ENCODE measurements at places on chromosomes 5 and 9.

GRCh38 chr9:107637421-107638420, 148.2 kb upstream of the KLF4 start:
- DNase-seq = no peak

- DNase-seq = no peak
Observed at GRCh38 chr5:76952795-76953536, at the start of gene CRHBP. Gene CRHBP (plus strand): TSS chr5:76953045. CDS start chr5:76953135, 90 bp downstream.

DNA sequence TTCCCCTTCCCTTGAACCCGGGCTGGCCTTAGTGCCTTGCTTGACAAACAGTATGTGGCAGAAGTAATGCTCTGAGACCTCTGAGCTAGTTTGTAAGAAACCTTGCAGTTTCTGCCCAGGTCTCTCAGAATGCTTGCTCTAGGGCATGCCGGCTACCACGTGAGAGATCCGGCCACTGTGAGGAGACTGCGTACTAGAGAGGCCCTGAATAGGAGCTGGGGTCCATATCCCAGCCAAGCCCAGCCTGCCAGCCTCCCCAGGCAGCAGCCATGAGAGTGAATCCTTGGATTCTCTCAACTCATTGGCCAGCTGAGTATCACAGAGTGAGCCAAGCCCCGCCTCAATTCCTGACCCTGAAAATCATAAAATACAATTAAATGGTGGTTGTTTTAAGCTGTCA, 16.0 kb upstream of the COL15A1 start:
- DNase-seq = no peak

- no peak for DNase-seq
Observed at GRCh38 chr9:129596541-129597331, 24.2 kb downstream of the C9orf50 start.

DNA sequence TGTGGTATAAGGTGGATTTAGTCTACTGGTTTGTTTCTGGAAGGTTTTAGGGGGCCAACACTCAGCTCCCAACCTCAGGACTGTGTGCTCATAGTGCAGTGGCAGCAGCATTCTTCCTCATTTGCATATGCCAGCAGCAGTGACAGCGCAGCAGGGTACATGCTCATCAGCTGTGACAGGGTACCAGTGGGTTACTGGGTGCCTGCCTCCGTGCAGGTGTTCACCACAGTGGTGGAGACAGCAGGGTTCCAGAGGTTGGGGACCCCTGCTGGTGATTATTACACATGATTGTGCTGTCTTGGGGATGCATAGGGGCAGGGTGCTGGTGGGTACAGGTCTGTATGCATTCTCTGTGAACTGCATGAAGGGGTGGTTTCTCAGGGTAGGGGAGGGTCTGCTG, 45.5 kb upstream of the IFNE start:
- DNase-seq = no peak

DNA sequence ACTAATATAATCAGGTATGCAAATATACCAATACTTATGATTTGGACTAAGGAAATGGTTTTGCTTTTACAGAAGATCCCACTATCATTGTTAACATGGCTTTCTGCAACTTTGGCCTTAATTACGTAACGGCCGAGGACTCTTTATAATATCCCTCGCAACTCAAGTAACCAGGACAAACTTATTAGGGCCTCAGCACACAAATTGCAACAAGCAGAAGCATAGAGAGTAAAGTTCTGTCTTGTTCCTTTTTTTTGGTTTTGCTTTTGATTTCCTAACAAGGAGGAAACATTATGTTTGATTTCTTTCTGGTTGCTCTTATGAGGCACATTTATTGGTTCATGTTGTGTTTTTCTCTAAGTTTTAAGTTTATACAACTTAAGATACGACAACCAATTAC, 60.4 kb downstream of the RORB start:
- no peak for DNase-seq

DNA sequence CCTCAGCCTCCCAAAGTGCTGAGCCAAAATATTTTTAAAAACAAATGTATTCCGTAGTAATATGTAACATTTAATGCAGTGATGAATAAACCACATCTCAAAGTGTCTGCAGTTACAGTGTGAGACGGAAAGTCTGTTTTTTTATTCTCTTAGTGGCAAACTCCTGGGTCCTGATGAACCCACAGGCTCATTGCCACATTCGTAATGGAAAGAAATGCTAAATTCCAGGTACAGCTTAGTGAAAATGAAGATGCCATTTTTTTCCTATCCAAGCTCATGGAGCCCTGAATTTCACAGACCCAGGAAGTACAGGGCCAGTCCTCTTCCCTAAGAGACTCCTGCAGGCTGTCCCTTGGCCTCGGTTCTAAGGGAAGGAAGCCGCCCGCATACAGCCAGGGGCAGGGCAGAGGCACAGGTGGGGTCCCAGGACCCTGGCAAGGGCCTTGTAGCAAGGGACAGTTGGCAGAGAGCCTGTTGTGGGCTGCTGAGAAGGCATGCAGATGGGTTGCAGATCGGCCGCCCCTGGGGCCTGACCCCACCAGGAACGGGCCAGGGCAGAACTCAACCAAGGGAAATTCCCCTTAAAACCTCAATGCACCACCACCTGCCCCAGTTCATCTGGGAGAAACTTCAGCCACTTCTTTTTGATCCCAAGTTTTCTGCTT, 36.2 kb downstream of the IPPK start:
- DNase-seq = peak; percentile 22

DNA sequence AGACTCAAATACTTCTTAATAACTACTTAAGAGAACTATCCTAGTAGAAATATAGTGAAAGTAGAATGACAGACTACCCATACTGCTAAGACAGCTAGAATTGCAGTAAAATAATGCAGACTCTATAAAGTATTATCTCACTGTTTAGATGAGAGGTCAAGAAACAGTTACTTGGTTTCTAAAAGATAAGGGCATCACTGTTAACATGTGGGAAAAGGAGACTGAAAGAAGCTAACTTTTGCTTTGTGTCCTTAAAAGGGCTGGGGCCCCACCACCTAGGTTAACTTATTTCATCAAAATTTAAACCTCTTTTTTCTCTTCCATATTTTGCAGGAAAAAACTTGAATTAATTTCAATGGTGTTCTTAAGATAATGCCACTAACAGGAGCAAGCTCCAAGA, 204.3 kb downstream of the CNTLN start:
- no peak for DNase-seq

DNA sequence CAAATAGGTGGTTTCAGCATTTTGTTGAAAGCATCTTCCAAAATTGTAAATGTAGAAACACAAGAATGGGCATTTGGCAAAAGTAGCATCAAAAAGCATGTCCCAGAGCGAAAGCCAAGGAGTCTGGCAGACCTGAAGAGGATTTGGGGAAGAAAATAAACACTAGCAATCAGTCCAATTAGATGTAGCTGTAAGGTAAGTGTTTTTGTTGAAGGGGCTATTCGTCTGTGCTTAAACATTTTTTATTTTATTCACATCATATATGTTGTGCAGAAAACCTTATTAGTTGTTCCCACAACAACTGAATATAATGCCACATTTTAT, 954.1 kb upstream of the COX7C start:
- no peak for DNase-seq

DNA sequence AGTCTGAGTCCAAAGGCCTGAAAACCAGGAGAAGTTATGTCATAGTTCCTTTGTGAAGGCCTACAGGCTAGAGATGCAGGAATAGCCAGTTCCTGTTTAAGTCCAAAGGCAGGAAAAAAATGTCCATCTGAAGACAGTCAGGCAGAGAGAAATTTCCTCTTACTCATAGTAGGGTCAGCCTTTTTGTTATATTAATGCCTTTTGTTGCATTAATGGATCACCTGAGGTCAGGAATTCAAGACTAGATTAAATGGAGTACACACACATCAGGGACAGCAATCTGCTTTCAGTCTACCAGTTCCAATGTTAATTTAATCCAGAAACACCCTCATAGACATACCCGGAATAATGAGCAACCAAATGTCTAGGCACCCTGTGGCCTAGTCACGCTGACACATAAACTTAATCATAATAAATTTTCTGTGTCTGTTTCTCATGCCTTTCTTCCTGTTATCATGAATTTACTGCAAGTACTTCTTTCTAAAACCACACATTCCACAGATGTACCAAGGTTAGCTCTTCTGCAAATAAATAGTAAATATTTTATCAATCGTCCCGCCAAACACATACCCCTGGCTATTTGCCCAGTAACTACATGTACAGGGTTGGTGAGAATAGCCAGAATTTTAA, 703.9 kb downstream of the EFNA5 start:
- no peak for DNase-seq

DNA sequence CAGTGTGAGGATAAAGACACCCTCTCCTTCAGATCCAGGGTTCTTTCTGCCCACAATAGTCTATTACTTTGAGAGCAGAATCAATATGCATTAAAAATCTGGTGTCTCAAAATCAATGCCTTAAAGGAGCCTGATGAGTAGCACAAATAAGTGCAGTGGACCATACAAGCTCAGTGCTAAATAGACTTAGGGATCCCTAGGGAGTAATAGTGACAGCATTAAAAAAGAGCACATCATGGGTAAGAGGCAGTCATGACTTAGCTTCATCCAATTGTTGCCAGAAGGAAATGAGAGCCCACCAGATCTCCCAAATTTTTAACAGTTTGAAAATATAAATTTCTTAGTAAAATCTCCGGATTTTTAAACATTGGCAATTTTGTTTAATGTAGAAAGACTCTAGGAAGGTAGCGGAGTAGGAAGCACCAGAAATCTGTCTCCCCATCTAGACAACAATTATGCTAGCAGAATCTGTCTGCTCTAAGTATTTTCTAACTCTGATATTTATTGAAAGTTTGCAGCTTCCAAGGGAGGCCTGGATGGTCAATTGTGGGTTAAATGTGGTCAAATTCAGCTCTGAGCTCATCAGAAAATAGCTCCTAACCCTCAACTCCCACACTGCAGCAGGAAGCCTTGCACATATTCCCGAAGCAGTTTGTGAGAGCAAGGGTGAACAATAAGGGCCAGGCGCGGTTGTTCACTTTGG, 443.9 kb downstream of the TLE1 start:
- DNase-seq = no peak

GRCh38 chr5:154218786-154219185, 28.3 kb downstream of the GALNT10 start:
- no peak for DNase-seq

DNA sequence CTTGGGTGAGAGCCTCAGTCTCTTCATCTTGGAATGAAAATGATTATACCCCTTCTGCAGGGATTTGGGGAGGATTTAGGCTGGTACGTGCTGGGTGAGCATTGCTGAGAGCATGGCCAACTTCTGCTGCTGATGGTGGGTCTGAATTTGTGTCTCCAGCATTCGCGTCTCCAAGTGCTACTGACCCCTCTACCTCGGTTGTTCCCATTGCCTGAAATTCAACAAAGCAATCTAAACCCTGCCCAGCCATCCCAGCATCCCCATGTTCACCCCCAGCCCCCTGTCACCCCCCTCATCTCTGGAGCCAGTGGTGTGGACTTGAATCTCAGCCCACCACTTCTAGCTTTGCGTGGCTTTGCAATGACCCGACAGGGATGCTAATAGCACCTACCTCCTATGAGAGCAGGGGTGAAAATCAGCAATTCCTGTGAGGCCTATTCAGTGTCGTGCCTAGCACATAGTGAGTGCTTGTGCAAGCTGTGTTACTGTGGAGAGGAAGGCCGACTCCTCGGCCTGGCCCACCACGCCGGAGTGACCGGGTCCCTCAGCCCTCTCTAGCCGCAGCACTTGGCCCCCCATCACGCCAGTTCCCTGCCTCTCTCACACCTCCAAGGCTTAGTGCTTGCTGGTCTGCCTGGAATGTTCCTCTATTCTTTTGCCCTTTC, 43.4 kb upstream of the SH3PXD2B start:
- peak; percentile 33 for DNase-seq

- DNase-seq = no peak
Observed at GRCh38 chr9:77175151-77175550, 2.2 kb upstream of the VPS13A start.

- DNase-seq = no peak
Observed at GRCh38 chr5:62342476-62342837, 36.5 kb downstream of the KIF2A start.

GRCh38 chr5:179827680-179828079, 7.0 kb downstream of the SQSTM1 start:
- DNase-seq = peak; percentile 79

DNA sequence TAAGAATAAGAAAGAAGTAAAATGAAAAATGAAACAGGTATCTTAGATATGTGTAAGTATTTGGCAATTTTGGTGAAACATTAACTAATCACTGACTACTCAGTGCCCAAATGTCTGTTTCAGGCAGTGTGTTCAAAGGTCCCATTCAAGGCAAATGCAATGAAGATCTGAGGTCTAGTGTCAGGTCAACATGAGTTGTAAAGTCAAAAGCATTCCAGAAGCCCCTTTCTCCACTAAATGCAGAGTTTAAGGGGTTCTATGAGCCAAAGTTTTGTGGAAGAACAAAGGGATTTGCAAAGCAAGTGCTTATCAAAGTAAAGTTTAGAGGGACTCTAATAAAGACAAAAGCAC, 71.0 kb upstream of the GPBP1 start:
- DNase-seq = no peak

GRCh38 chr9:99336005-99336404, 113.9 kb downstream of the SEC61B start:
- no peak for DNase-seq

DNA sequence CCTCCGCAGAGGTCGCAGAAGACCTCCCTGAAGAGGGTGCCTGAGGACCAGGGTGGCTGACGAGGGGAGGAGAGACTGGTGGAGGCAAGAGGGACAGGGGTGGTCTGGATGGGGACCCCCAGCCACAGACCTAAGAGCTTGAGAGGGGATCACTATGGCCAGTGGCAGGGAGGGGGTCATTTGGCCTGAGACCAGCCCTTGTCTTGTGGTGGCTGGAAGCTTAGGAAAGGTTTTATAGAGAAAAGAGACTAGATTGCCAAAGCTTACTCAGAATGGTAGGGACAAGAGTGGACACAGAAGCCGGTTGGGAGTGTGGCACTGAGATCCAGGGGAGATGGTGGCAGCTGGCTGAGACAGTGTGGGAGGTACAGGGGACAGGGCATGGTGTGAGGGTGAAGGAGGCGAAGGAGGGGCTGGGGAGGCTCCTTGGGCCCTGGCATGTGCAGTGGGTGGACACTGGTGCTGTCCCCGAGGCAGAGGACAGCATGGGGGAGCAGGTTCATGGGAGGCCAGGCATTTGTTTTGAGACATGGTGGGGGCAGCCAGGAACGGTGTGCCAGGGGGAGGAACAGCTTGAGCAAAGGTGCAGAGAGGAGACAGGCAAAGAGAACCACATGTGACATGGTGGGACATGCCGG, 123.0 kb downstream of the C9orf50 start:
- DNase-seq = no peak

- no peak for DNase-seq
Observed at GRCh38 chr5:14937254-14937653, 65.7 kb upstream of the ANKH start.

Measured in activated effector memory CD4-positive, alpha-beta T cell treated with anti-CD3 and anti-CD28 coated beads, Interleukin-2, amount 50 U/mL, for 16 hours (primary cell).